CD4-positive, CD25-positive, alpha-beta regulatory T cell (primary cell): ENCODE measurements at places on chromosomes 7 and 10.

GRCh38 chr7:2913760-2914387 is 69.8 kb upstream of the GNA12 start:
- DNase-seq = no peak

- DNase-seq = no peak
Observed at GRCh38 chr10:20254078-20254477, 437.8 kb downstream of the PLXDC2 start.

DNA sequence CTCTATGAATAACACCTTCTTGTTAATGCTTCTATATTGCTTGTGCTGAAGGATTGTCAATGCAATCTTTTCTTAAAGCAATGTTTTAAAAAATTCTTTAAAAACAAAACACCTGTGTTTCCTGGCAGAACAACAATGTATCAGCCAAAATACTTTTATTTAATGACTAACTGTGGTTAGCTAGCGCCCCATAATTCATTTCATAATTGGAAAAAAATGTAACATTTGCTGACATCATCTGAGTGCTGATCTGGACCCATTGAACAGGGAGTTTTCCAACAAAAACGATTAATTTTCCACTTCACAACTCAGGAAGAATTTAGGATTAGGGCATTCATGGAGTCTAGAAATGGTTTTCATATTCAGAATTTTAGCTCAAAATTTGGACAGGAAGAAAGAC is 137.6 kb upstream of the CDK6 start:
- no peak for DNase-seq

GRCh38 chr7:139995017-139995915 is 67.5 kb downstream of the PARP12 start:
- no peak for DNase-seq

DNA sequence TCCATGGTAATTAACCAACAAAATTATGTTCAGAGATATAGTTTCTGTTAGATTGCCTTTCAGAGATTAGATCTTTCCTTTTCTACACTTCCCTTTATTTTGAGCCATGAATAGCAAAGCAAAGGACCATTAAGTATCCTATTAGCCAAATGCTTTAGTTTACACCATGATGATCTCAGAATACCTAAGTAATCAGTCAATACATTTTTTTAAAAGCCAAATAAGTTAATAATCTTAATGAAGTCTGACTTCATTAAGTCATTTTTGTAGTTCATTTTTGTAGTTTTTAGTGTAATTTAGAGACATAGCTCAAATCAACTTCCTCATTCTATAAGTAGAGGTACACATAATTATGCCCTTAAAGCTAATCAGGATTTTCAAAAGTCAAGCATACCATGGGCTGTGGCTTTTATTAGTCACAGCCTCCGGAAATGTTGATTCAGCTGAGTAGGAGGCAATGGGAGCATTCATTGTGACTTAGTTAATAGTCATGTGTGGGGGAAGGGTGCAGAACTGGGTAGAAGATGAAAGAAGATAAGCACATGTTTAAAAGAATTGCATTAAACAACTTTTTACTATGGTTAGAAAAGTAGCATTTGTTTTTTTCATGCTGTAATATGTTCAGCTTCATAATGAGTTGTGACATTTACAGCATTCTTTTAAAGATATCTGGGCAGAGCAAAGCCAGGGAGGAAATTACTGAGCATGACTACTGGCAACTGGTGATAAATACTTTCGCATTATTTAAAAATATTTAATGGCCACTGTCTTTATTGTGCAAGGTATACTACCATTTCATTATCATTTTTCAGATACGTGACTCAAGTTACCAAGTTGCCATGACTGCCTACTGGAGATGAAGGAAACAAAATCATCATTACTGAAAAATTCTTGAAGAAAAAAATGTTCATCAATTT is 57.3 kb upstream of the CCDC71L start:
- DNase-seq = peak; percentile 90

DNA sequence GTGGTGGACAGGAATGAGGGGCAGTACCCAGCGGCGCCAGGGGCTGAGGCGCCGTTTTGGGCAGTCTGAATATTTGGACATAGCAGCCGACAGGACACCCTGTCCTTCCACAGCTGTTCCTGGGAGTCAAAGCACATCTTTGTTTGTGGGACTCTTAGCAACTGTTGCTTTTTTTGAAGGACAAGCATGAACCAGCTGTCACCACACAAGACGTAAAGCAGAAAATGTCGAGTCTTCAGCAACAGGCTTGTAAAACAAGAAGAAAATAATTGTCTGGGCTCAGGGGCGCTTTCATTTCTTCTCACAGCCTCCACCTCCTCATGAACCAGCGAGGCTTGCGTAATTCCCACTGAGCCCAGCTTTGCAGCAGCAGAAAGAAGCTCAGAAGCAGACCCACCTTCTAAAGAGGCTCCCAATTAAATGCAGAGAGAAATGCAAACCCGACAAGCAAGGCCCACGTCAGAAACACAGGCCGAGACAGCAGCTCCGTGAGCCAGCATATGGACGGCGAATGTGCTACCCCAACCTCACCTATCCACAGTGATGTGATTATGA is 68.9 kb upstream of the DNAAF5 start:
- DNase-seq = no peak

- DNase-seq = no peak
Observed at GRCh38 chr10:4270116-4270515, 485.1 kb upstream of the KLF6 start.

GRCh38 chr10:124906551-124907001 is 35.3 kb upstream of the ZRANB1 start:
- DNase-seq = no peak

- no peak for DNase-seq
Observed at GRCh38 chr7:149474309-149475120, 13.7 kb upstream of the ZNF777 start.

DNA sequence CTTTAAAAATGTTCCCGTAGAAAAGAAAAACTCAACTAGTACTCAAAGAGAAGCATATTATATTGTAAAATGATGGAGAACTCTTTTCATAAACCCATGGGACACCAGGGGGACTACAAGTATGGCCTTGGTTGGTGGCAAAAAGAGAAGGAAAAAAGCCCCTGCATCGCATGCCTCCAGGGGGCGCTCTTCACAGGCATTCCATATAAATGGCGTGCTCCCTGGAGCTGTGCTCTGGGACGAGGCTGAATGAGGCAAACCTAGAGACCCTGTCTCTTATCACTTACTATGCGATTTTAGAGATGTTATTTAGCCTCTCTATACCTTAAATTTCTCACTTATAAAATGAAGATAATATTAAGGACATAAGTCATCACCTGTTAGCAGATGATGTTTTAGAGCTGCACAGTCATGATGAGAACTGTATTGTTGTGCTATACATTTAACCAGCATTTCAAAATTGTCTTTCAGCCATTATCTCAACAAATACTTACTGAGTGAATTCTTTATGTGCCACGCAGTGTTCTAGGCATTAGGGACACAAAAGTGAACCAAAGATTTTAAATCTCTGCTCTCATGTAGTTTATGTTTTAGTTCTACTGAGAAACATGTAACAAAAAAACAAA is 105.8 kb downstream of the ARHGAP21 start:
- DNase-seq = peak; percentile 17

DNA sequence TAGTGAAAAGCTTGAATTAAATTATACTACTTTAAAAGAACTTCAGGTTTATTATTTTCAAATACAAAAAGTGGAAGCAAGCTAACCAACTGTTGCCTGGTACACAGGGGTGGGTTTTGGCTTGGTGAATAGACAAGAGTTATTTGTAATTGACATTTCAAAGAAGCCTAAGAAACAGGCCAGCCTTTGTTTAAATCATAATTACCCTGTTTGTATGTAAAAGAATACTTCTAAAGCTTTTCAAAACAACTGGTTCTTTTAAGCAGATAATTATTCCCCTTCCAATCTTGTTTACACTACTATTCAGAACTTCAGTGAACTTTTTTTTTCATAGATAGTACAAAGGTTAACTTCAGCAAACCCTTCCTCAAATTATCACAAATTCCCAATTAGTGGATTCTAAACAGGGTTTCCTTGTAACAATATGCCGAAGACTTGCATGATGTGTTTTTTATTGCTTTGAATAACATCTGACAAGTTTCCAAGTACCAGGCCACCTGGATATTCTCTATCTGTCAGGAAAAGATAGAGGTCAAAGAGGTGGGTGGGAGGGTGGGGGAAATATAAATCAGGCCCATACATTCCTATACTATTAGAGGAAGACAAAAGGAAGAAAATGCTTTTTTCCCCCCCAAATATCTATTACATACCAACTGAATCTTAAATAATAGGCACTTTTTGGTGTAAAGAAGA is 20.4 kb downstream of the SSMEM1 start:
- no peak for DNase-seq

- DNase-seq = no peak
Observed at GRCh38 chr7:33044986-33045385, 17.6 kb downstream of the NT5C3A start.

- no peak for DNase-seq
Observed at GRCh38 chr7:131819891-131820290, 263.5 kb upstream of the PODXL start.

GRCh38 chr7:34839645-34840044 is 181.6 kb downstream of the NPSR1 start:
- DNase-seq = no peak

DNA sequence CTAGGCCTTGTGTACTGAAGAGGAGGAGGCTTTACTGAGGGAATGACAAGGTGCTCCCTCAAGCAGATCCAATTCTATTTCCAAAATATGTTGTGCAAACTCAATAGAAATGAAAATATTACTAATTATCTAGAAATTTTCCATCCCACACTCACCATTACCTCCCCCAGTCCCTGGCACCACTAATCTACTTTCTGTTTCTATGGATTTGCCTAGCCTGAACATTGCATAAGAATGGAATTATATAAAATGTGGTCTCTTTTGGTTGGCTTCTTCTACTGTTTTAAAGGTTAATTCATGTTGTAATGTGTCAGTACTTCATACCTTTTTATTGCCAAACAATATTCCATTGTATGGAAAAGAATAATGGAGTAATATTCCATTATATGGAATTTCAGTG is 18.7 kb upstream of the NUB1 start:
- DNase-seq = no peak

GRCh38 chr10:6140141-6140841 is 51.5 kb downstream of the RBM17 start:
- DNase-seq = peak; percentile 36

DNA sequence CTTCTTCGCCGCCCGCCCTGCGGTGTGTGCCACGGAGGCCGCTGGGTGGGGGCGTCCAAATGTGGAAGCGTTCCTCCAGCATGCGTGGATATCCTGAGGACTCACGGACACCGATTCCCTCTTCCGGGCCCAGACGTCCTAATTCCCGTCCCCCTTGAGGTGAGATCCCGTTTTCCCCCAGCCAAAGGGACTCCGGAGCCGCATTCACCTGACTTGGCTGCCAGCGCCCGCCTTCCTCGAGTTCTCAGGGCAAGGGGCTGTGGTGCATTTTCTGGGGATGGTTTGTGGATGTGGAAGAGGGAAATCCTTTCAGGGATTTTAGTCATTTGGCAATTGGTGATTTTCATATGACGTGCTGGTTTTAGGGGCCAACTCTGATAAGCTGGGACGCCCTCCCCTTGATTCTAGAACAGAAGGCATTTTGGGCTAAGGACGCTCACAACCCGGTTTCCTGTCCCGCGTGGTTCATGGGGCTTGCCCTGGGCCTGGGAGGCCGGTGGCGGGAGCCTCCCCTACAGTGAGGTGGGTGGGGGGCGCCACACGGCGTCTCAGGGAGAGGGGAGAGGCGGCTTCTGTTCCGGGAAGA is 165.4 kb downstream of the ACTR3B start:
- DNase-seq = no peak

DNA sequence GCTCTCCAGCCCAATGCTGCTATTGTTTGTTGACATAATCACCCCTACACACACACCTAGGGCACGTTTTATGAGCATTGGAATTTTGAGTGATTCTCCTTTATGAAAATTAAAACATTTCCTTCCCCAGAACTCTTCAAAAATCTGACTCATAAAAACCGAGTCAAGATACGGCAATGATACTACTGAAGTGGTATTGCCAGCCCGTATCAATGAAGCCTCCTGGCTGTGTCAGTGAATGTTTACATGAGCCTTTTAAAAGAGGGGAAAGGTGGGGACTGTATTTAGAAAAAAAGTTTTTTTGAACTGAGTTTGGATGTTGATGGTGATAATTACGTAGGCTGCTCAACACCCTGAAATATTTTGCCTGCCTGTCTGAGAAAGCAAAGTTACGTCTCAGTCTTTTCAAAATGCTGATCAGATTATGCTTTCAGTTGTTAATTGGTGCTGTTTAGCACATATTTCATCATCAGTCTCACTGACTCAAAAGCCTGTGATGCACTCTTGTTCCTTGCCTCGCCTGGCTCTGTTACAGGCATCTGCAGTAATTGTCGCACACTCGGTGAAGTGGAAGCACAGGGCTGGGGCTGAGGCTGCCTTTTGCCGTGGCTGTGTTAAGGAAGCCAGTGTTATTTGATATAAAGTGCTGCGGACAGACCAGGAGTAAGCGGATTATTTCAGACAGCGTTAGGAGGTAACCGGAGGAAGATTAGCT is 157.4 kb upstream of the TCF7L2 start:
- no peak for DNase-seq

DNA sequence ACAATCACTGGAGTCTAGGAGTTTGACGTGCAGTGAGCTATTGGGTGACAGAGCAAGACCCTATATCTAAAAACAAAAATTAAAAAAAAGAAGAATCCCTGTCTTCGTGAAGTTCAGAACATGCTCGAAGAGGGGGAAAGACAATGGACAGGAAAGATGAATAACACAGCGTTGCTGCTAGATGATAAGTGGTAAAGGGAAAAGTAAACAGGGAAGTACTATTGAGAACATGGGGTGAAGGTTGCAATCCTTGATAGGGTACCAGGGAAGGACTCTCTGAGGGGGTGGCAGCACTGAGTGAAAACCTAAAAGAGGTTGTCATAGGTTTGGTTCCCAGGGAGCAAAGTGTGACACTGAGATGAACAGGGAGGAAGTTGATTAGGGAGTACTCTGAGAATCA is 2.8 kb upstream of the ABRAXAS2 start:
- DNase-seq = no peak

DNA sequence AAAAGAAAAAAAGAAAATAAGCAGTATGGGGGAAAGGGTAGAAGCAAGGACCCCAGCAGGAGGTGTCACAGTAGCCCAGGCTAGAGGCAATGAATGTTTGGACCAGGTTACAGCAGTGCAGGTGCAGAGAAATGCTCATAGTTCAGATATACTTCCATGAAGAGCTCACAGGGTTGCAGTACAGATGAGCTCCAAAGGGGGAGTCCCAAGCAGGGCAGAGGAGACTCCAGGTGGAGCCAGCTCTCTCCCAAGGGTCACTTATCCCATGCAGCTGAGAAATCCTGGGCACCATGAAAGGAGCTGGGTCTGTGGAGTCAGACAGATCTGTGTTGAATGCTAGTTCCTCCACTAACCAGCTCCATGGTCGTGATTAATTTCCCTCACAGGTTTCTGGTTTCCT is 174.9 kb downstream of the C7orf25 start:
- DNase-seq = no peak

DNA sequence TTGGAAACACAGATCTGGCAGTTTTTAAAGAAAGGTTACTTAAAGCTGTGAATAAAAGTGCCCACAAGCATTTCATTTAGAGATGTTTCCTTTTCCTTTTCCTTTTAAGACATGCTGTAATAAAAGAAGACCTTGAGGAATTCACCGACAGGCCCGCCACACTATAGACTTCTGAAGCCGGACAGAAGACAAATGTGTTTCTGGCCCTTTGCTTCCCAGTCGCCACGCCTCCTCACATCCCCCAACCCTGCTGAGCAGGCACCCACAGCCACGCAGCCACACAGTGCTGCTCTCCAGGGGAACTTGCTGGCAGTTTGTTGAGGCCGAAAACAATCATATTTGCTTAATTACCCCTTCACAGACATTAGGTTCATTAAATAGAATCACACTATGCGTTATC is 83.4 kb downstream of the SLC25A13 start:
- DNase-seq = no peak
